ENCODE measurements at places on chromosomes 2 and 18. TPM values are rescaled to one million over a fixed set of nuclear protein-coding genes. Genes with fewer than 3 reads are reported as not detected.

The LGALSL gene
- 0.64 TPM for total RNA-seq

The CYP1B1 gene
- 13.2 TPM for total RNA-seq

The RNF125 gene
- total RNA-seq: 40.3 TPM

The NDUFAF7 gene
- total RNA-seq: 22.6 TPM

The UXS1 gene
- total RNA-seq: 56.1 TPM
